ENCODE measurements at places on chromosomes 16 and 17.

DNA sequence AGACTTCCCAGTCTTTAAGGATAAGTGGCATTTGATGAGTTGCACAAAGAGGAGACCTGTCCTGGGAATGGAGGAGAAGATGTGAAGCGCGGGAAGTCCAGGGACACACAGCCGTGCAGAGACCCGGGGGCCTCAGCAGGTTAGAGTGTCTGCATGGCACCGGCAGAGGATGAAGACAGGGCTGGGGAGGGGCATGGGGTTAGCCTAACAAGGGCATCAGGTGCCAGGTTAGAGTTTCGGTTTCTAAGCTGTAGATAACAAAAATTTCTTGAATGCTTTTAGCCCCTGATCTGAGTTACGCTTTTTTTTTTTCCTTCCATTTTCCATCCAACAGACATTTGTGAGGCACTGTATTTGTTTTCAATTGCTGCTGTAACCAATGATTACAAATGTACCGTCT is 594.3 kb downstream of the MAF start:
- no peak for DNase-seq

DNA sequence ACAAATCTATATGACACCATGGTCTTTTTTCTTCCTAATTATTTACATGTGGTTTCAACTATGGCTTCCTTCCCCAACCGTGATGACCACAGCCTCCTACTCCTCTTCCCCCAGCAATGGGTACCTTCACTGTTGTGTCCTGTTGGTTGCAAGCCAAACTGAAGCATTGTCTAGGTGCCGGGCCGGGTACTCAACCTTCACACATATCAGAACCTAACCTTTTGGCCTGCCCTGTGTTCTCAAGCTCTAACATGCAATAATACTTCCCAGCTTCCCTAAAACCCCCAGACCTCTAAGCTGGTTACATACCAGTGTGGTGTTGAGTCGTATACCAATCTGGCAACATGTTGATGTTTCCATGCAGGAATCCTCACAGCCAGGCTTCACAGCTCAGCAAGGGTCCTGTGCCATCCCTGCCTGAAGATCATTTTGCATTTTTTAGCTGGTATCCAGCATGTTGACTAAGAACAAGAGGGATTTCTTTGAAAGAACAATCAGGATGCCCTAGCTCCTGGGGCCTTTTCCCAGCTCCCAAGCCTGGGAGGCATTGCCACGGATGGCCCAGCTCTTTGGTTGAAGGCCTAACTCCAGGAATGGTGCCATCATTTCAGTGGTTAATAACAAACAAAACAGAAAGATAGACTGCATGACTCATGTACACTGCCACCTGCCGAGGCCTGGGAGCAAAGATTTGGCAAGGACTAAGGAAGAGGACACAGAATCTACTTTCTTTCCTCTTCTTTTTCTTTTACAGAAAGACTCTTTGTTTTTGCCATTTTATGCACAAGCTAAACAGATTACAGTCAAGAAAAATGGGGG is 373.7 kb upstream of the SALL1 start:
- DNase-seq, result no peak

- DNase-seq, result no peak
These were observed 442.6 kb upstream of the HSBP1 start for GRCh38 chr16:83365166-83365565.

DNA sequence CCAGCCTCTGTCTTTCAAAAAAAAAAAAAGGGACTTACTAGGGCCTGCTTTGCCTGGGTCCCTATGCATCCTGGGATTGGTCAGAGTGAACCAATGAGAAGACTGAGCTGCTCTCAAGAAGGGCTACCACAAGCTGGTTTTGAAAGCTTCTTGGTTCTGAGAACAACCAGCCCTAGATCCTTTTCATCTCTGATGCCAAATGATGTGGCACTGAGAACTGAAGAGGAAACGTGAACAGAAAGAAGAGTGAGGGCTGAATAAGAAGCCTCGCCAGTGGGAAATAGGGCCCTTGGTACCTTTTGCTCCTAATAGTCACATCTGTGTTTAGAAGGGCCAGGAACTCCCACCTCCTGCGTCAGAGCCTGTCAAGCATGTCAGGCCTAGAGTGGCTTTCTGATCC is 10.7 kb downstream of the TACO1 start:
- DNase-seq, result no peak

DNA sequence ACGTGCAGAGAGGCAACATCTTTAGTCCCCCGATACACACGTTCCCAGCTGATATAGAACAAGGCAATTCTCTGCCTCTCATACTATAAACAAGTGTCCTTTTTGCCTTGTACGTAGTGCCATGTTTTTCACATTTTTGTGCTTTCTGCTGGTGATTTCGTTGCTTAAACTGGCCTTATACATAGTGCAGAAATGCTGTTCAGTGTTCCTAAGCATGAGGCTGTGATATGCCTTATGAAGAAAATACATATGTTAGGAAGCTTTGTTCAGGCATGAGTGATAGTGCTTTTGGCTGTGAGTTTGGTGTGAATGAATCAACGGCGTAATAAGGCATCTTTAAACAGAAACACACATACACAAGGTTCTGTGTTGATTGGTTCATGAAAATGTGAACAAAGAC is 77.2 kb downstream of the KATNIP start:
- no peak for DNase-seq

- peak; percentile 79 for DNase-seq
These were observed 10.2 kb downstream of the LASP1 start for GRCh38 chr17:38879878-38880665.

DNA sequence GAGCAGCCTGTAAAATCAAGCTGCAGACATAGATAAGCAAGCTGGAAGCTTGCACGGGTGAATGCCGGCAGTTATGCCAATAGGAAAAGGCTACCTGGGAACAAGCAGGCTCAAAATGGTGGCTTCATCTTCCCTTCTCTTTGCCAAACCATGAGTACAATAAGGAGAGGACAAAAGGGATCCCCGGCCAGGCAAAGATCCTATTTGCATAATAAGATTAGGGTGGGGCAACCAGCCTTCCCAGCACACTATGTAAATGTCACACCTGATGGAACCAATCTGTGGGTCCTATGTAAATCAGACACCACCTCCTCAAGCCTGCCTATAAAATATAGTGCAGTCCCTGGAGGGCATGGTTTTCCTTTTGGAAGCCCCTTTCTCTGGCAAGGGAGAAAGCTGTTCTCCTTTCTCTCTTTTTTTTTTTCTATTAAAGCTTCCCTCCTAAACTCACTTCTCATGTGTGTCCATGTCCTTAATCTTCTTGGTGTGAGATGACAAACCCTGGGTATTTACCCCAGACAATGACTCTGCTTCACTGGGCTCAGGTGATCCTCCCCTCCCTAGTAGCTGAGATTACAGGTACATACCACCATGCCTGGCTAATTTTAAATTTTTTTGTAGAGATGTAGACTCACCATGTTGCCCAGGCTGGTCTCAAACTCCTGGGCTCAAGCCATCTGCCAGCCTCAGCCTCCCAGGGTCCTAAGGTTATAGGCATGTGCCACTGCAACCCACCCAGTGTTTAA is 44.2 kb downstream of the PSMD12 start:
- DNase-seq, result no peak
